LHCN-M2 (cell line): ENCODE measurements at places on chromosomes 7 and 10.

- no peak for DNase-seq
These were observed 5.1 kb upstream of the PCBD1 start for GRCh38 chr10:70893227-70894006.

- no peak for DNase-seq
These were observed 7.4 kb downstream of the ZNF487 start for GRCh38 chr10:43444323-43444722.

- DNase-seq, result no peak
These were observed 12.8 kb downstream of the MEIG1 start for GRCh38 chr10:14971867-14972448.

- DNase-seq, result no peak
These were observed 187.1 kb upstream of the SEMA3E start for GRCh38 chr7:83836028-83836427.

GRCh38 chr7:7706101-7706511 lies 12.3 kb downstream of the RPA3 start:
- DNase-seq, result no peak

- DNase-seq, result no peak
These were observed 3.4 kb upstream of the PNPLA8 start for GRCh38 chr7:108529341-108529740.

GRCh38 chr7:14095233-14095950 lies 105.9 kb upstream of the ETV1 start:
- DNase-seq, result peak; percentile 21

- DNase-seq, result no peak
These were observed 143.1 kb downstream of the ETV1 start for GRCh38 chr7:13846386-13846785.

- no peak for DNase-seq
These were observed 253.0 kb upstream of the PPP2R2D start for GRCh38 chr10:131647789-131648188.

GRCh38 chr10:14584661-14585060 lies 190.0 kb downstream of the FAM107B start:
- DNase-seq, result no peak

DNA sequence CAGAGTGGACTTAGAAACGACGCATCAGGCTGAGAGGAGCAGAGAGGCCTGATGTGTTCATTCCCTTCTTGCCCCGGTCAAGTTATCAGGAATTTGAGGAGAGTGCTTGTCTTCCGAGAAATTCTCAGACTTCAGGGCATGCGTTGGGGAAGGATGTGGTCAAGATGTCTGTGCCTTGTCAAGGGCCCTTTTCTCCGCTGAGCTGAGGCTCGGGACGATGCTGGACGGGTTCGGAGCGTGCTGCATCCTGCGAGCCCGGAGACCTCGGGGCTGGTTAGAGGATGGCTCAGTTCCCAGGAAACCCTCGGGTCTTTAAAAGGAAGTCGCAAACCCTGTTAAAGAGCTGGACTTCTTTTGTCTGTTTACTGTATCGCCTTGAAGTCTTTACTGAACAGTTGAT lies 325.4 kb downstream of the ADARB2 start:
- no peak for DNase-seq

GRCh38 chr10:70232155-70232858 lies 922 bp downstream of the PPA1 start:
- DNase-seq, result peak; percentile 32

DNA sequence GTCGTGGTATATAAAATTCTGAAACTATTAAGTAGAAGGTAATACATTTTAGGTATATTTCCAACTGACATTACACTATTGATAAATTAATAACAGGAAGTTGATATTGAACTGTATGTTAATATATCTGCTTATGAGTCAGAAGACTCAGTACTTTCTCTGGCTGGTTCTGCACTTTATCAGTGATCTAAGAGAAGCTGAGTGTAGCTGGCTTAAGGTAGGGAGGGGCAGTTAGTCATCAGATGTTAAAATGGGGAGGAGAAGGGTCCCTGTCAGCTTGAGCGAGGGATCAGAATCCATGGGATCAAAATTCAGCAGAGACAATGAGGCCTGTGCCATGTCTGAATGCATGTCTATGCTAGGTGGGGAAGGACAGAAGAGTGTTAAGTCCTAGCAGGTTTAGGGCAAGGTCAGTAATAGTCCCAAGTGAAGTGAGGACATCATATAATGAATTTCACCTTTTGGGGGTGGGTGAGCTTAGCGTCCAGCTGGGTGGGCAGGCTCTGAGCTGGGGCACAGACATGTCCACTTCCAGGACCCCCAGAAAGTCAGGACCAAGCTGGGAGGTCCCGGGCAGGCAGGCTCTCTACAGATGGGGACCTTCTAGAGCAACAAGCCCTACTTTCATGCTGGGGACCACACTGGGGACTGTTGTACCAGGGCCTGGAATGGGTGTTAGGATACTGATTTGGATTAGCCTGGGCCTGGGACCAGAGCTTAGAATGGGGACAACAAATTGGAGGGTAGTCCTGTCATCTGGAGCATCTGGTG lies 82.9 kb downstream of the WDFY4 start:
- DNase-seq, result no peak

DNA sequence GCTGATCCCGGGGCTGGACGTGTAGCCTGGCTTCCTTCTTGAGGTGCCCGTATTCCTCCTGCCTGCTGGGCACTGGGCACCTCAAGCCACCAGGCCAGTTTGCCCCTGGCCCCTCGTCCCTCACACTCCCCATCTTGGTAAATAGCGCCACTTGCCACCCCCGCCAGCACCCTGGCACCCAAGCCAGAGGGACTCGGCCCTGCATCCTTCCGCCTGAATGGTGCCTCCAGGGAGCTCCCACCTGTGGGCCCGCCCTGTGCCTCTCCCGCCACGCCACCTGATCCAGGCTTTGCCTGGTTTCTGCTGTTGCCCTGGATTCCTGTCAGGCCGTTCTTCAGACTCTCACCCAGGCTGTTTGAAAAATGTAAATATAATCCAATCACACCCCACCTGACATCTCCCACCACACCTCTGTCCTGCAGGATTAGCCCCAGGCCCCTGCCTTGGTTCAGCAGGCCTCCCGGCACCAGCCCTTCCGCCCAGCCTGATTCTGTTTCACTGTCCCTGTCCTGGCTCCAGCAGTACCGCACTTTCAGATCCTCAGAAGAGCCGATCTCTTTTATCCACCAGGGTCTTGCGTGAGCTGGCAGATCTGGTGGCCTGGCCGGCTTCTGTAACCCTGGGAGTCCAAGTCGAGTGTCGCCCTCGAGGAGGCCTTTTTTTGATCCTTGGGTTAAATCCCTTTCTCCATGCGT lies 33.8 kb downstream of the WIPI2 start:
- no peak for DNase-seq

- DNase-seq, result peak; percentile 96
These were observed 71.0 kb upstream of the ADAM12 start for GRCh38 chr10:126459032-126459831.

- DNase-seq, result no peak
These were observed 70.3 kb downstream of the CCSER2 start for GRCh38 chr10:84398696-84399095.

- DNase-seq, result no peak
These were observed 284.9 kb upstream of the AOAH start for GRCh38 chr7:37009125-37009675.

DNA sequence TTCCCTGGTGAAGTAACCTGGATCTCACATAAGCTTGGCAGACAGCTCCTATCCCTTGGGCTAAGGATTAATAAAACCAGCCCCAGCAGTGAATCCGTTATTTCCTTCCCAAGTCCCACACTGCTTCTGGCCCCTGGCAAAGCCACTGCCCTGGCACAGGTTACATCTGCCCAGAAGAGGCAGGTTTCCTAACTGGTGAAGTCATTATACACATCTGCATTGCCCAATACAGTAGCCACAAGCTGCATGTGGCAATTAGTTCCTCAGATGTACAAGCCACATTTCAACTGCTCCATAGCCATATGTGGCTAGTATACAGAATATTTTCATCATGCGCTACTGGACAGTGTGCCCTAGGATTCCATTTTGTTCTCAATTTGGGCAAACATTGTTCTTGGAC lies 273.0 kb downstream of the GRM8 start:
- DNase-seq, result no peak

DNA sequence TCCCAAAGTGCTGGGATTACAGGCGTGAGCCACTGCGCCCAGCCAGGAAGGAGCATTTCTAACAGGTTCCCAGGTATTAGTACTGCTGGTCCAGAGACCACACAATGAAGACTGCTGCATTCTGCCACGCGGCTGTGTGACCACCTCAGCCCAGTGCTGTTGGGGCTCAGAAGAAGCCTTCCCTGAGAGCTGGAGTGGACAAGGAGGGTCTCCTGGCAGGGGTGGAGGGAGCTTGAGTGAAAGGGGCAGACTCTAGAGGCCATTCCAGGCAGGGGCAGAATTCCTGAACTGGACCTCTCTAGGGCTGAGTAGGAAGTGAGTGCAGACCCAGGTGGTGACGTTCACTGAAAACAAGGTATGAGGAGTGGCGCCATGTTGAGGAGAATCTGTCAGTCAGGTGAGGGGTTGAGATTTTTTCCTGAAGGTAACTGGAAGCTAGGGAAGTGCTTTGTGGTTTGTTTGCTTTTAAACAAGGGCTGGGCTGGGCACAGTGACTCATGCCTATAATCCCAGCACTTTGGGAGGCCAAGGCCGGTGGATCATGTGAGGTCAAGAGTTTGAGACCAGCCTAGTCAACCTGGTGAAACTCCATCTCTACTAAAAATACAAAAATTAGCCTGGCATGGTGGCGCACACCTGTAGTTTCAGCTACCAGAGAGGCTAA lies 67.6 kb downstream of the TACC2 start:
- no peak for DNase-seq

DNA sequence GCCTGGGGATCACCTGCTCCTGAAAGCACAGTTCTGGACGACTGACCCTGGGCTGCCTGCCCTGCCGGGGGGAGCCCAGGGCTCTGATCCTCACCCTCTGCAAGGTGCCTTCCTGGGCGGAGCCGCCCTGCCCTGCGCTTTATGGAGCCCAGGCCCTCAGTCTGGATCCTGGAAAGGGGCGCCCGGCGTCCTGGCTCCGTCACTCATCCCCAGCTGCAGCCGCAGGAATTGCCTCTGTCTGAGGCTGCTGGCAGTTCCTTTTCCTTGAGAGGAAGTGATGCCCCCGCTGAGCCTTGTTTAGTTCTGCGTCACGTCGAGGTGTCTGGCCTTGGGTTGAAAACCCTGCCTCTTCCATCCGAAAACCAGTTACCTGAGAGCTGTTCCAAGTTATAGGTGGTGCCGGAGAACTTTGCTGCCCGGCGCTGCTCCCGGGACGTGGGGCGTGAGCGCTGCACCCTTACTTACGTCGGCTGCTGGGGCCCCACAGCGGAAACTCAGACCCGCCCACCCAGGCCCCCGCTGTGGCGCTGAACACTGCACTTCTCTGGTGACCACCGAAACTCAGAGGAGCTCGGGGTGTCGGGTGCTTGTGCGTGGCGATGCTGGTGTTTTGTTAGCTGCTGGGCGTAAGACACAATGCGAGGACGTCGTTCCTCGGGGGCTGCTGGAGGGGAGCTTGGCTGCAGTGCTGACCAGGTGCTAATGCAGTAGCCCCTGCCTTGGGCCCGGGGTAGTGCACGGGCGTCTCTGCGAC lies 5.4 kb downstream of the MAFK start:
- DNase-seq, result no peak

DNA sequence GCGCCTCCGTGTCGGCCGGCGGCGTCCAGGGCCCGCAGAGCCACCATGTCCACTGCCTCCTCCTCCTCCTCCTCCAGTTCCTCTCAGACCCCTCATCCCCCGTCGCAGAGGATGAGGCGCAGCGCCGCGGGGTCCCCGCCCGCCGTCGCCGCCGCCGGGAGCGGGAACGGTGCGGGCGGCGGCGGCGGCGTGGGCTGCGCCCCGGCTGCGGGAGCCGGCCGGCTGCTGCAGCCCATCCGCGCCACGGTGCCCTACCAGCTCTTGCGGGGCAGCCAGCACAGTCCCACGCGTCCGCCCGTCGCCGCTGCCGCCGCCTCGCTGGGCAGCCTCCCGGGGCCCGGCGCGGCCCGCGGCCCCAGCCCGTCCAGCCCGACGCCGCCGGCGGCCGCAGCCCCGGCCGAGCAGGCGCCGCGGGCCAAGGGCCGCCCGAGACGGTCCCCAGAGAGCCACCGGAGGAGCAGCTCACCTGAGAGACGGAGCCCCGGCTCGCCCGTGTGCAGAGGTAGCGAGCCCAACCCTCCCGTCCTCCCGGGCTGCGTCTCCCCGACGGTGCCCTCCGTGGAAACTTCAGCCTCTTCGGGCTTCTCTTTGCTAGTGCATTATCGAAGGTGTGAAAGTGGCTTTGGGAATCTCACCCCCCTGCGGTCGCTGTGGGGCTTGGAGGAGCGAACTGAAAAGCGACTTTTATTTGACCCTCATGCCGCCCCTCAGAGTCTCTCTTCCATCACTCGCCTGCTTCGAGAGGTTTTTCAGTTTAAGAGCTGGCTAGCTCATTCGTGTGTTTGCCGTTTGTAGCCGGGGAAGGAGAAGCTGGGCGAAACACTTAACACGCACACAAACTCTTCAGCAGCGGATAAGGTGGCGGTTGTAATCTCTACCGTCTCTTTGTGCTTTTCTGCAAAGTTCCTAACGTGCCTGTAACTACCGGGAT lies 975 bp downstream of the GLCCI1 start:
- DNase-seq, result peak; percentile 56

GRCh38 chr10:33052915-33053810 lies 95.1 kb upstream of the ITGB1 start:
- DNase-seq, result no peak

- no peak for DNase-seq
These were observed 1.4 kb downstream of the KIN start for GRCh38 chr10:7786430-7786829.

- DNase-seq, result peak; percentile 85
These were observed 28.2 kb downstream of the COL26A1 start for GRCh38 chr7:101390901-101391301.

DNA sequence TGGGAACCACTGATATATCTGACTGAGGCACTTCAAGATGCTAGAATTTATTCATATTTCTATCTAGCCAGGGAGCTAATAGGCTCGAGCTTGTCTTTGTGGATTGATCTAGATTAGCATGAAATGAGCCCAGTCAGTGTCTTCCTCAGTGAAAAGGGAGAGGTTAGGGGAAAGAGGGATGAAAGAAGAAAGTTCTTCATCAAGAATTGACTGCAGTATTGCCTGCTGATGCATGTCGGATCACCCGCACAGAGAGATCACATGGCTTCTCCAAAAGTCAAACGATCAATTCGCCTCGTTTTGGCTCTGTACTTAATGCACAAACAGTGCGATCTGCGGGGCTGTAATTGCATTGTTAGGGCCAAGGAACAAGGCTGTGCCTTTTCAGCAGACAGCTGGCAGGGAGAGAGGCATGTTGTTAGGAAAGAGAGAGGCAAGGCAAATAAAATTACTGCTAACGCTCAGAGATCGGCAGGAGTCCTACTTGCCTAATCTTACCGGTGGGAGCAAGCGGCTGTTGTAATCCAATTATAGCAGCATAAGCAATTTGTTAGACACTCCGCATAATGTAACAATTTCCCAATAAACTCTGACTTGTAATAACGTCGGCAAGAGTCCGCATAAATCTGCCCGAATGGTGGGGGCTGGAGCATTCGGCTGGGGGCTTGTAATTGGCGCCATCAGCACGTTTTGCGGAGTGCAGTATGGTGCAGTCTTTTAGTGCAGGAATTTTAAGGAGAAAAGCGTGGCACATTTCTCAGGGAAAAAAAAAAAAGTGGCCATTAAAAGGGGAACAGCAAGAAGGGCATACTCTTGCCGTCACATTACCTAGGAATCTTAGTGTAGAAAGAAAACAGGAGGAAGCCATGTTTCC lies 102.1 kb downstream of the POLL start:
- DNase-seq, result no peak
